ENCODE measurements at places on chromosomes 6 and 20.

GRCh38 chr6:124164343-124164742 lies 360.7 kb downstream of the NKAIN2 start:
- no peak for DNase-seq

GRCh38 chr6:74931558-74931957 lies 274.3 kb downstream of the COL12A1 start:
- no peak for DNase-seq

- no peak for DNase-seq
These were observed 37.2 kb upstream of the TFB1M start for GRCh38 chr6:155351273-155352129.

DNA sequence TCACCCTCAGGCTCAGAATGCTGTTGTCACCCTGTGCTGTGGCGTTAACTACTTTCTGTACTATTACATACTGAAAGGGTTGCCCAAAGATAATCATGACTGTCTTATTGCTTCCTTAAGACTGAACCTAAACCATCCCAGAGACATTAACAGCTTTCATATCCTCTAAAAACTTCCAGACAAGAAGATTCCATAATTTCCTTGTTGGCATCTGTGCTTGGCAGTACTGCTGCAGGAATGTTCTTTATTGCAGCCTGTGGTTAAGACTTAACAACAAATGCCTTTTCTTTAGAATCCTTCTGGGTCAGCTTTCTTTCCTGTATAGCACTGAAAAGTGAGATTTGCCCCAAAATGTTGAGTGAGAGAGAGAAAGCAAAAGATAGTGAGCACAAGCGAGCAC lies 109.7 kb downstream of the GJA10 start:
- DNase-seq: no peak

DNA sequence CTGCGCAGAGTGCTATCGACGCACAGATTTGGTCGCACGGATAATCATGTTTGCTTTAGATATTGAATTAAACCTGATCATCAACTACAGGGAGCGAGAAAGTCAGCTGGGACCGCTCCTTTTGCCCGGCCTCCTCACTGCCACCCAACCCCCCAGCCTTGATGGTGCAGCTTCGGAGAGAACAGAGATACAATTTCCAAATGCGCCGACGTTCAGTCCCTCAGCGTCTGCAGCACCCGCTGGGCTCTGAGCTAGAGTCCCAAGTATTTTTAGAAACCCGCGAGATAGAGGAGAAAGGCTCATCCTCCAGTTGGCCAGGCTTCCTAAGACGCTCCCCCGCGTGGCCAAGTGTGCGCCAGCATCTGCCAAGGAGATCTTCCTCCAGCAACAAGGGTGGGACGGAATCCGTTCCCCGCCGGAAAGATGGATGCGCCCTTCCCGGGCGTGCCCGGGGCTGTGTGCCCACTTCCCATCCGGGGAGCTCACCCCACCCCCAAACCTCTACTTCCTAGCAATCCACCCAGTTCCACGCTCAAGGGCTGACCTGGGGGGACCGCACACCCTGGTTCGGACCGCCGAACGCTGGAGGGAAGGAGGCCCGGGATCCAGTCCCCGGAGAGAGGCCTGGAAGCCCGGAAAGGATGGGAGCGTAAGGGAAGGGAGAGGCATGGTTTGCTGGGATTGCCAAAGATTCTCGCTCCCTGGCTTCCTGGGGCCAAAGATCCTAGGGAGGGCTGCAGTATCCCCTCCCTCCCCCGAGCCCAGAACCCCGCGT lies 4.1 kb downstream of the NKX2-2 start:
- DNase-seq: no peak

DNA sequence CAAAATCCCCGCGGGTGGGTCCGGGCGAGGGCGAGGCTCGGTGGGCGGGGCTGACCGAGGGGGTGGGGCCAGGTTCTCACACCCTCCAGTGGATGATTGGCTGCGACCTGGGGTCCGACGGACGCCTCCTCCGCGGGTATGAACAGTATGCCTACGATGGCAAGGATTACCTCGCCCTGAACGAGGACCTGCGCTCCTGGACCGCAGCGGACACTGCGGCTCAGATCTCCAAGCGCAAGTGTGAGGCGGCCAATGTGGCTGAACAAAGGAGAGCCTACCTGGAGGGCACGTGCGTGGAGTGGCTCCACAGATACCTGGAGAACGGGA lies 809 bp downstream of the HLA-G start:
- DNase-seq: peak; percentile 17

DNA sequence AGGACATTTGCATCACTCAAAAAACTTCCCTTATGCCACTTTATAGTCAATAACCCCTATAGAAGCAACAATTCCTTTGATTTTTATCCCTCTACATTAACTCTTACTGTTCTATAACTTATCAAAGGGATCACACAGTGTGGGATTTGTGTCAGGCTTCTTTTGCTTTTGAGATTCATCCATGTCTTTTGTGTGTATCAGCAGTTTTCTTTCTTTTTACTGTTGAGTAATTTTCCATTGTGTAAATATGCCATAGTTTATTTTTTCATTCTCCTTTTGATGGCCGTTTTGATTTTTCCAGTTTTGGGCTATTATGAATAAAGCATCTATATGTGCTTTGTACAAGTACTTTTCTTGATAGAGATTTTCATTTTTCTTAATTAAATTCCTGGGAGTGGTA lies 657.9 kb downstream of the EPM2A start:
- no peak for DNase-seq

- DNase-seq: no peak
These were observed 366.5 kb downstream of the ESR1 start for GRCh38 chr6:152173957-152174356.

- no peak for DNase-seq
These were observed 46.6 kb downstream of the RBM38 start for GRCh38 chr20:57437672-57438330.

- no peak for DNase-seq
These were observed 182.7 kb upstream of the SALL4 start for GRCh38 chr20:51985013-51985415.

- no peak for DNase-seq
These were observed 28.9 kb downstream of the TPD52L1 start for GRCh38 chr6:125182237-125183008.

DNA sequence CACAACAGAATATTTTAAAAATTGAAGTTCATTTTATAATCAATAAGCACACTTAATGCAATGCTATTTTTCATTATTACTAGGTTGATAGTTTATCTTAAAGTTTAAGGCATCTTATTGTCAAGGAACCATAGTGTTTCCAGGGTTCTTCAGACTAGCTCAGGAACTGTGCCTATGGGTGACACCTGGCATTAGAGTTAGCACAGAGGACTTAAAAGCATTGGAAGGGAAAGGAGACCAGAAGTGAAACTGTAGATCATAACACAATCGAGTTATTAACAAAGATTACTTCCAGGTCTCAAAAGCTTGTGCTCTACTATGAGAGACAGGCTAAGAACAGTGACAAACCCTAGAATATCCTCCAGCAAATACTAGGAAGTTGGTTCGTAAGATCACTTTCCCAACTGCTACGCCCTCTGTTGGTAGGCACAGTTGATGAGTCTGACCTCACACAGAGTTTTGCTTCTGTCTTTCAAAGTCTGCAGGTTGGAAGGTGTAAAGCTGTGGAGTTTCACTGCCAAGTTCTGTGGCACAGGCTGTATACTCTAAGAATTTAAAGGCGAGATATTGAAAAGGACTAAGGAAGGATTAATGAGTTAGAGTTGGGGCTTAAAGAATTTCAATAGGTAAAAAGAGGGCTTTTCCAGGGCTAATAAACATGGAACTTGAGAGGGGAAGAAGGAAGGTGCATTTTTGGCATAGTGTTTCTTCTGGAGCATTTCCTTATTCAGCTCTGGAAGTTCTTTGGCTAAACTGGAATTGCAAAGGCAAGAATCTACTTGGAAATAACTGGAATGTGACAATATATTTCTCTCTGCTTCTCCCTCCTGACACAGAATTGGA lies 531.3 kb upstream of the JAG1 start:
- no peak for DNase-seq

DNA sequence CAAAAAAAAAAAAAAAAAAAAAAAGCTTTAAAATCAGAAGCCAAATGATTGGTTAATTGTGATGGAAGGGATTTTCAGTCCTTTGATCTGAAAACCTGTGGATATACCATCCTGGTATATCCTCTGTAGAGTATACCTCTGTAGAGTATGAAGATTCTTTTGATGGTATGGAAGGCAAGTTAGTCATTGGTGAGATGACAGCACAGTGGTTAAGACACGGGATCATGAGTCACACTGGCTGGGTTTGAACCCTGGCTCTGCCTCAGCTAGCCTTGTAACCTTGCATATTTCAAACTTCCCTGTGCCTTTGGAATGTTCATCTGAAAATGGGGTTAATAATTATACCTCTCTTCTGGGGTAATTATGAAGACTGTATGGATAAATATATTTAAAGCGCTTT lies 179.3 kb downstream of the CARMIL1 start:
- DNase-seq: no peak

GRCh38 chr6:107704347-107705013 lies 119.6 kb downstream of the SCML4 start:
- peak; percentile 40 for DNase-seq

DNA sequence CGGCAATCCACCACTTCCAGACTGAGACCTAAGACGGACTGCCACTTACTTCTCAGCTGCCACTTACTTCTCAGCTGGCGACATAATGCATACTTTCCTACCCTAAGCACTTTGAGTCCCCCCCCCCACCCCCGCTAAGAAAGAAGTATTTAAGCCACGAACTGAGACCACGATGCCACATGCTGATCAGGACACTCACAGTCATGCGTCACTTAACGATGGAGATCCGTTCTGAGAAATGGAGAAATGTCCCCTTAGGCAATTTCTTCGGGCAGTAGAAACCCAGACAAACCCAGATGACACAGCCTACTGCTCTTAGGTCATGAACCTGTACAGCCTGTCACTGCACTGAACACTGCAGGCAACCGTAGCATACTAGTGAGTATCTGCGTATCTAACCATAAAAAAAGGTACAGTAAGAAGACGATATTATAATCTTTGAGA lies 690 bp downstream of the IFNGR1 start:
- DNase-seq: peak; percentile 69

GRCh38 chr6:139320081-139320480 lies 28.3 kb upstream of the TXLNB start:
- no peak for DNase-seq

- no peak for DNase-seq
These were observed 40.0 kb upstream of the OPN5 start for GRCh38 chr6:47741807-47742206.

DNA sequence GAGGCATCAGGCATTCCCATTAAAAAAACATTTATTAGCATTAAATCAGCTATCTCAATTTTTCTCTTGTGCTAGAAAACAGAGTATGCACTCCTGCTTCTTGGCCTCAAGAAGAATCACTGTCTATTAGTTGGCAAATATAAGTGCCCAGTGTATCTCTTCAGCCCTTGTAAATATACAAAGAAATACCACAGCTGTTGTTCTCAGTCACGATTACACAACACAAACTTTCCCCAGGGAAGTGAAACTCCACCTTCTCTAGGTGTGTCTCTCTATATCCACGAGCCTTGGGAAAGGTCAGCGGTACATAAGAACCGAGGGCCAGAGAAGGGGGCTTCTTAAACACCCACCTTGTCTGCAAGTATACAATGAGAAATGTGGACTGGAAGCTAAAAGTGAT lies 194.7 kb downstream of the PKHD1 start:
- DNase-seq: no peak

- no peak for DNase-seq
These were observed 36.3 kb upstream of the CMTR1 start for GRCh38 chr6:37396571-37397180.

- DNase-seq: no peak
These were observed 433 bp downstream of the QRSL1 start for GRCh38 chr6:106629859-106630163.

- DNase-seq: no peak
These were observed 325.0 kb upstream of the AGPAT4 start for GRCh38 chr6:161598896-161599295.

DNA sequence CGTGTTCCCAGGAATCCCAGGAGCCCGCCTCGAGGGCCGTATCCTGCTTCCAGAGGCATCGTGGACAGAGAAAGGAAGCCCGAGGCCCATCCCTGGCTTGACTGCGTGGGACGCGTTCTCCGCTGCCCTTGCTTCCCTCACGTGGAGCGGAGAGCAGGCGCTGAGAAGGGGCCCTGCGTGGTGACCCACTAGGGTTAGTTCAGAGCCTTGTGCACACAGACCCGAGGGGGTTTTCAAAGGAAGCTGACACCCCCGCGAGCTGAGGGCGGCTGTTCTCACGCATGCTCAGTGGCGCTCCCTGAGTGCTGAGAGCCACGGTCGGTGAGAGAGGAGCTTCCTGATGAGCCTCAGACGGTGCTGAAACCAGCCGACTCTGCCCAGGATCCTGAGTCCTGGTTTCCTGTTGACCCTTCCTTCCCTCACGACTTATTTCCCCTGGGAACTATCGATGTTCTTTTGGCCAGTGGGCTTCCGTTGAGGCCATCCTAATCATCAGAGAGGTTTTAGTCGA lies 28.9 kb upstream of the CCR6 start:
- peak; percentile 70 for DNase-seq

DNA sequence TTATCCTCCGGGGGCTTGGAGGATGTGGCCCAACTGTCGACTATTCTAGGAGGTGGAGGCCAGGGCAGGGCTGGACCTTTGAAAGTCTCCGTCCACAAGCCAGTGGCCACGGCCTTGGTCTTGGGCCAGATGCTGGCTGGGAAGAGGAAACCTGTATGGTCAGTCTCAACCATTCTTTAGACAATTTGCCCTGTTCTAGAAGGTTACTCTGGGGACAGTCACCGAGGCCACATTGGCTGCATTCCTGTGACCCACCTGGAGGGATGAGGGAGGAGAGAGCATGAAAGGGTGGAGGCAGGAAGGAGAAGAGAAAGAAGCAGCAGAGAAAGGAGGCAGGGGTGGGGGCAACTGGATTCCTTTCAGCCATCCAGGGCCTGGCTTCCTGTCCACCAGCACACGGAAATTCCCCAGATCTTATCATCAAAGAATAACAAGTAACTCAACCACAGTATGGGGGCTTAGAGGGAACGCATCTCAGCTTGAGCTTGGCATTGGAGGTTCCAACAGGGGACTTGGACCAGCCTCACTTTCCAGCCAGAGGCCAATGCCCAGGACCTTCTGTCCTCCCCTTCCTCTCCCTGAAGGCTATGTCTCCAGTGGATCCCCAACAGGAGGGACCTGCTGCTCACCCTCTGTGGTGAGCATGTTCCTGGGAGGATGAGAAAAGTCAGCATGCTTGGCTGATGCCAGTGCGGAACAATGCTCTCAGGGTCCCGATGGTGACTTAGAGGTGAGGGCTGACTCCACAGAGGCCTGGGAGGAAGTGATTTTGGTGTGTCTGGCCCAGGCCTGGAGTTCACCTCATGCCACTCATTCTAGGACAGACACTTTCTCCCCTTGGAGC lies 30.4 kb downstream of the TGM2 start:
- DNase-seq: no peak

DNA sequence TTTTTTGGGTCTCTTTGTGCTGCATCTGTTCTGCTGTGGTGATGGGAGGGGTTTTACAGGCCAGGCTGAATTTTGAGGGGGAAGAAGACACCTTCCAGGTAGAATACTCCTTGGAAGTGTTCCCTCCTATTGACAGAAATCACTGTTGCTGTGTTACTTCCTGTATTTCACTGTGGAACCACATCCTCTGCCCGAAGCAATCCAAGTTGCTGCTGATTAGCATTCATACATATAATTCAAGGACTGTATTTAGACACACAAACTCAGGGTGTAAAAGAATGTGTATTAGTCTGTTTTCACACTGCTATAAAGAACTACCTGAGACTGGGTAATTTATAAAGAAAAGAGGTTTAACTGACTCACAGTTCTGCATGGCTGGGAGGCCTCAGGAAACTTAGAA lies 50.6 kb upstream of the TMEM244 start:
- no peak for DNase-seq

Data from CD4-positive, alpha-beta T cell treated with Interleukin-15 for 4 hours (primary cell).